ENCODE measurements at places on chromosomes 7 and 10. TPM values are rescaled to one million over a fixed set of nuclear protein-coding genes. Genes with fewer than 3 reads are reported as not detected.

Gene TSPAN33
- 34.5 TPM for total RNA-seq

Gene RGR
- total RNA-seq: 1.9 TPM

GRCh38 chr7:95545007-95545615 lies 51.2 kb downstream of the PDK4 start:
- DNase-seq: peak; percentile 42
- H3K4me1 ChIP-seq: peaks cover 7% of the 10 kb centered on the region
- no peaks in the 10 kb centered on the region for H3K27me3 ChIP-seq
- H3K27ac ChIP-seq: no peak overlapping the region
- H3K36me3 ChIP-seq: no peaks in the 10 kb centered on the region
- no peak overlapping the region for H3K4me3 ChIP-seq

- peaks cover 28% of the 10 kb centered on the region for H3K27me3 ChIP-seq
- H3K4me3 ChIP-seq: peak overlapping the region; percentile 70
- no peaks in the 10 kb centered on the region for H3K36me3 ChIP-seq
- DNase-seq: peak; percentile 37
- peaks cover 6% of the 10 kb centered on the region for H3K4me1 ChIP-seq
These were observed 1.2 kb downstream of the TASOR2 start for GRCh38 chr10:5685764-5686240.

GRCh38 chr7:28579571-28579970 lies 167.3 kb downstream of the CREB5 start:
- H3K4me1 ChIP-seq: no peaks in the 10 kb centered on the region
- H3K27me3 ChIP-seq: no peaks in the 10 kb centered on the region
- no peak overlapping the region for H3K27ac ChIP-seq
- no peak for DNase-seq
- no peaks in the 10 kb centered on the region for H3K36me3 ChIP-seq

GRCh38 chr10:86287966-86288579 lies 78.5 kb downstream of the GRID1 start:
- no peak overlapping the region for H3K4me3 ChIP-seq
- H3K27me3 ChIP-seq: no peaks in the 10 kb centered on the region
- peaks cover under 1% of the 10 kb centered on the region for H3K4me1 ChIP-seq
- no peaks in the 10 kb centered on the region for H3K36me3 ChIP-seq
- H3K27ac ChIP-seq: no peak overlapping the region

DNA sequence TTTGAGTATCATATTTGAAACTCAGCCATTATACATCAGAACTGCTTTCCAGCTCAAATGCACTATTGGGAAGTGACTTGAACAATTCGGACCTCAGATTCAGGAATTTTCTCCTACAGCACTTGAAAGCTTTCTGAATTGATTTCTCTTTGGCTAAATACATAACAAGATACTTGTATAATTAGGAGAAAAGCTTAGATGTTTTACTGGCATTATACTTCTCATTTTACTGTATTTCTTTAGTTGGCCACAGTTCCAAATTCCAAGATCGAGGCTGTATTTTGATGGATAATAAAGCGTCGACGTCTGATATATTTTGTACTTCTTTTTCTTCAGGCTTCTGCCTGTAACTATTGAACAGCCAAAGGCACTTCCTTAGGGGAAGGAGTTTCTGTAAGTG lies 26.7 kb upstream of the LYZL2 start:
- DNase-seq: no peak
- no peaks in the 10 kb centered on the region for H3K36me3 ChIP-seq
- H3K27ac ChIP-seq: no peak overlapping the region
- H3K27me3 ChIP-seq: no peaks in the 10 kb centered on the region
- H3K4me3 ChIP-seq: no peak overlapping the region

- no peak overlapping the region for H3K4me3 ChIP-seq
- H3K27ac ChIP-seq: no peak overlapping the region
- no peaks in the 10 kb centered on the region for H3K36me3 ChIP-seq
- DNase-seq: no peak
- H3K4me1 ChIP-seq: no peaks in the 10 kb centered on the region
- H3K27me3 ChIP-seq: peaks cover 11% of the 10 kb centered on the region
These were observed 18.6 kb upstream of the DLX5 start for GRCh38 chr7:97043281-97043680.
